ENCODE measurements at places on chromosomes 2 and 18.

DNA sequence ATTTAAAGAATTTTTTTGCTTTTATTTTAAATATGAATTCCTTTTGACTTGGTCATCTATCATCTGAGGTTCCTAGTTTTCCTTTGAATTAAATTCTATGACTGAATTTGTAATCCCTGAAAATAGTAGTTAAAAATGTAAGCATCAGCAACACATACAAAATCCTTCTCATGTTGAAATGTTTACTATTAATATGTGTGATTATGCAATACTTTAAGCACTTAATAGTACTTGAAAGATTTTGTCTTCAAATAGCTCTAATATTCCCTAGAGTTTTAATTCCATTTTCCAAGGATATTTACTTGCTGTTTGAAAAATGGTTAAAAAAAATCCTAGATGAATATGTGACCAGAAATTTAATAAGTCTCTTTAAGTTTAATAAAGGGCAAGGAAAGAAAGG is 26.6 kb upstream of the SPATS2L start:
- DNase-seq, result no peak

DNA sequence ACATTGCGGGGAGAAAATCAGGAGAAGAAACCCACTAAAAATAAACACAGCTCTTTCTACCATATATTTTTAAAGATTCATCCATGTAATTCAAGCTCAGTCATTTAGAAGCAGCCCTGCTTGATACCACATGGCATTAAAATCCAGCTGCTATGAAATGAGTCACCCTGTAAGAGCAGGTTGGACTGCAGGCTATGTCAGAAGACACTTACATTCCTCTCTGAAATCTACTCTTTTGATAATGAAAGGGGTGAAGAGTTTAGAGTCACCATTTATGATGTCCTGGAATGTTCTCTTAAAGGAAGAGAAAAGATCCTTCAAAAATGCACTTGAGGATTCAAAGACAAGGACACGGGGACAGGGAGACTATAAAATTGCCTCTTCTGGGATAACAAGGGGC is 100.6 kb upstream of the APCDD1 start:
- no peak for DNase-seq

DNA sequence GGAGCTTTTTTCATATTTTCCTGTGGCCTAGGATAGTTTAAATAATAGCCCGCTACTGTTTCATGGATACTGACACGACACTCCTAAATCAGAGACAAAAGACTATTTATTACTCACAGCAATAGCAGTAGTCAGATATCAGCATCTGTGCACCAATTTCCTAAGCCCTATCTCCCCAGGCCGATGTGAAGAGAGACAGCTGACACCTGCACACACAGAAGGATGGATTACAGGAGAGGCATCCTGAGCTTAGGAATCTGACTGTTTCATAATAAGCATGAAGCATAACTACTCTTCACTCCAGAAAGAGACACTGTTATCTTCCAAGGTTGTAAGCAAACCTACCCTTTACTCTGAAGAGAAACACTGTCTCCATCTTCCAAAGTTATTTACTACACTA is 105.4 kb downstream of the ATL2 start:
- DNase-seq, result no peak

DNA sequence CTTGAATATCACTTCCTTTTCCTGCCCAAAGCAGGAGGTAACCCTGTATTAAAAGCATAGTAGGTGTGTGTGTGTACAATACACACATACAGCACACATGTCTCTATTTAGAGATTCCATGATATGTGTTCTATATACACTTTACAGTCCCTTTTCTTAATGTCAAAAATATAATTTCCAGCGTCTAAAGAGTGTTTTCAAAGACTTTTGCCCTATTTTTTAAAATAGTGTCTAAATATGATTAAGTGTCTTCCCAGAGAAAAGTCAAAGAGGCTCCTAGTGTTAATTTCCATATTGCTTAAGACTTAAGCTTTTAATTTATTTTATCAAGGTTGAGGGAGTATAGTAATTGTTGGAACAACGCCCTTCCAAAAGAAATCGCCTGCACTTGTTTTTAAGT is 420.3 kb upstream of the POU3F3 start:
- no peak for DNase-seq

GRCh38 chr2:25032901-25033300 is 9.0 kb upstream of the EFR3B start:
- no peak for DNase-seq

DNA sequence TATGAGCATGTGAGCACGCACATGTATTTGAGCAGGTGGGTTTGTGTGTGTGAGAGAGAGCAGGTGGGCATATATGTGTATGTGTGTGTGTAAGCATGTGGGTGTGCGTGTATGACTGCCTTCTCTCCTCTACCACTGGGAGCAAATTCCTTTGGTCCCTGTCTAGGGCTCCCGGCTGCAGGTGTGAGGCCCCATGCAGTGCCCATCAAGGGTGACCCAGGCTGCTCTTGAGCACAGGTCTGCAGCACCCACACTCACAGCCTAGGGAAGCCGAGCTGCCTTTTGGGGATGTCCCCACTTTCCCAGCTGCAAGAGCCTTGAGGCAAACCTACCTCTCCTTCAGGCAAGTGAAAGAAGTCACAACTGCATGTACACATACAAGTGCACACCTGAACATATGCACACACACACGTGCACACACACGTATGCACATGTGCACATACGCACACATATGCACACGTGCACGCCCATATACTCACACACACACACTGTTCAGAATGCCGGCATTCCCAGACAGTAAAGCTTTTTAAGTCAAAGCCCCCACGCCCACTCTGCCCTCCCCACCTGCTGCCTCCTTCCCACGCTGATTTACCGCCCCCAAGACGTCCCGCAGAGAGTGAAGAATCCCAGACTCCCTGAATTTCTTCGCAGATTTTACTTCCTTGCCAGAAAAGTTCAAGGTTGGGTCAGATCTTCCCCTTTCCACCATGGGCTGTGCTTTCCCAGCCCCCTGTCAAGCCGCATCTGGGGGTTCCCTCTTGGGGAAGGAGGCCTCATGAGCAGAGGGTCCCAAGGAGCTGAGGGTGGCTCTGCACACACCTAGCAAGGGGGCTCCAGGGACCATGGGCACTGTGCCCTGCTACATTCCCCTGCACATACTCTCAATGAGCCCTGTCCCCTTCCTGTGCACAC is 170.6 kb downstream of the TWIST2 start:
- no peak for DNase-seq
